ENCODE measurements at places on chromosomes 2 and 18.

GRCh38 chr2:61238219-61239012 is 76.4 kb downstream of the C2orf74 start:
- DNase-seq = no peak

DNA sequence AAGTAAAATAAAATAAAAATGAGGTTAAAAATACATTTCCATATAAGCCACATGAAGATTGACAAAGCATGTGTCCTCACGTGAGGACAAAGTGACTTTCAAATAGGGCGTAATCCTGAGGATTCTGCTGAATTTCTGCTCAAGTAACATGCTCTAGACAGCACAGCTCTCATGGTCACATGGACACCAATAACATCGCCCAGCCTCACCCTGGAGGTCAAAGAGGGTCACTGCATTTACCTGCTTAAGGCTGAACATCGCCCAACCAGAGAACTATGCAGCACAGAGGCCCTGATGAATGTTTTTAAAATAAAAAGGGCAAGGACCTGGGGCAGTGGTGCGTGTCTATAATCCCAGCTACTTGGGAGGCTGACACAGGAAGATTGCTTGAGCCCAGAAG is 30.2 kb downstream of the TGFBRAP1 start:
- no peak for DNase-seq

- no peak for DNase-seq
Measured at GRCh38 chr2:20539133-20539719, 92.4 kb downstream of the RHOB start.

- no peak for DNase-seq
Measured at GRCh38 chr2:112572005-112572404, 12.4 kb upstream of the CHCHD5 start.

DNA sequence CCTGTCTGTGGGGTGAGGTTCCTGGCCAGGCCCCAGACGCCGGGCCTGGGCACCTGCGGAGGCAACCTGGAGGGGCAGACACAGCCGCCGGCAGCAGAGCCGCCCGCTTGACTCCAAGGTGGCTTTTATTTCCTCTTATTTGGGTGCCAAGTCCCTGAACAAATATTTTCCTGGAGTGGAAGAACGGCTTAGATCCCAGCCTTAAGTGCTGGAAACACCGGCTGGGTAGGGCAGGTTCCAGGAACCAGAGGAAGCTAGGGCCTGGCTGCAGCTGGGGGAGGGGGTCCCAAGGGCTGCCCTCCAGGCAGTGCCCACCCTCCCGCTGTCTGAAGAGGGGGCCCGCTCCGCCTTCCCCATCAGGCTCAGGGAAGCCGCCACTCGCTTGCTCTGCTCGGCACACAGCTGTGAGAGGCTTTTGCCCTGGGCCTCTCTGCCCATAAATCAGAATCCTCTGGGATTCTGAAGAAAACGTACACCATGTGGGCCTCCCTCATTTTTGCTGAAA is 28.2 kb downstream of the SDC1 start:
- no peak for DNase-seq

GRCh38 chr2:171084128-171084527 is 76.6 kb downstream of the TLK1 start:
- no peak for DNase-seq

- DNase-seq = no peak
Measured at GRCh38 chr2:151857650-151858049, 29.4 kb upstream of the ARL5A start.

DNA sequence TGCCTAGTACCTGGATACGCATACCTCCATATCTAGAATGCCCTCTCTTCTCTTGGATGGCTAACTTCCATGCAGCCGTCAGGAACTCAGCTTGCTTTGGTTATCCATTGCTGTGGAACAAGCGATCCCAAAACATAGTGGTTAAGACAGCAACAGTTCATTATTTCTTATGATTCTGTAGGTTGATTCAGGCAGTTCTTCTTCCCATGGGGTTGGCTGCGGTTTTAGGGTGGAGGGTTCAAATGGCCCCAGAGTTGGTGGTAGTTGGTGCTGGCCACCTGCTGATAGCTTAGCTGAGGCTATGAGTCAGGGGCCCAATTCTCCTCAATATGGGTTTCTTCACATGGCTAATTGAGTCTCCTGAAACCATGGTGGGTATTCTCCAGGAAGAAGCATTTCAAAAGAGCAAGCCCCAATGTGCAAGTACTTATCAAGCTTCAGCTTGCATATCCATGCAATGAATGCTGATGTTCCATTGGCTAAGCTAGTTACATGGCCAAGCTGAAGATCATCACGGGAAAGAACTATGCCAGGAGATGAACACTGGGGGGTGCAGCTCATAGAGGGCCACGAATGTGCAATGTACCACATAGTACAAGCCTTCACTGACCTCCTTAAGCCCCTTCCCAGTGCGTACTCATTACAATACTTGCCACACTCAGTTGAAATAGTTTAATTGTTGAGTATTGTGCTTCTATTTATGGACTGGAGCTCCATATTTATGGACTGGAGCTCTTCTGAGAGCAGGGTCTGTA is 10.0 kb upstream of the RHOB start:
- no peak for DNase-seq

DNA sequence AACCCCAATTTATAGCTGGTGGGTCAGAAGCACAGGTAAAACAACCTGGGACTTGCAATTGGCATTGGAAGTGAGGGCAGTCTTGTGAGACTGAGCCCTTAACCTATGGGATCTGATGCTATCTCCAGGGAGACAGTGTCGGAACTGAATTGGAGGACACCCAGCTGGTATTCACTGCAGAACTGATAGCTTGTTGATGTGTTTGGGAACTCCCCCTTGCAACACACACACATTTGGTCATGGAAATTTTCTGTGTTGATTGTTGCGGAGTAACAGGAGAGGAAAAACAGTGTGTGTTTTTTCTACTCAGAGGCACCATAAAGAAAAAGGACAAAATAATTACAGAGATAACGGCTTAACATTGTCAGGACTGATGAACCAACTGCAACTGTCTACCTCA is 16.1 kb downstream of the TPGS2 start:
- DNase-seq = no peak

GRCh38 chr18:24189007-24189528 is 50.2 kb downstream of the CABYR start:
- no peak for DNase-seq

DNA sequence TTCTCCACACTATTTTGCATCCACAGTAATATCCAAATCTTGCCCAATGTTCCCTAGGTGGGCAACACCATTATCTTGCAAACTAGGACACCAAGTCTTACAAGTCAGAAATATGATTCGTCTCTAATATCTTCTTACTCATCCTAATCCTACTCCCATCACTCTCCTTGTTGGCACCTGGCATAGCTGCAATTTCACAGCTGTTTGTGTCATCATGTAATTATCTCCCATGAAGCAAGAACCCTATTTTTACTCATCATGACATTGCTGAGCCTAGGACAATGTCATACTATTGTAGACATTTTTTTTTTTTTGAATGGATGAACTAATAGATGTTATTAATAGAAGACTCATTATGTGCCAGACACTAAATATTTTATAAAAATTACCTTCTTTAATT is 91.3 kb upstream of the CCDC141 start:
- DNase-seq = no peak

- no peak for DNase-seq
Measured at GRCh38 chr2:154623819-154624218, 74.7 kb upstream of the KCNJ3 start.

DNA sequence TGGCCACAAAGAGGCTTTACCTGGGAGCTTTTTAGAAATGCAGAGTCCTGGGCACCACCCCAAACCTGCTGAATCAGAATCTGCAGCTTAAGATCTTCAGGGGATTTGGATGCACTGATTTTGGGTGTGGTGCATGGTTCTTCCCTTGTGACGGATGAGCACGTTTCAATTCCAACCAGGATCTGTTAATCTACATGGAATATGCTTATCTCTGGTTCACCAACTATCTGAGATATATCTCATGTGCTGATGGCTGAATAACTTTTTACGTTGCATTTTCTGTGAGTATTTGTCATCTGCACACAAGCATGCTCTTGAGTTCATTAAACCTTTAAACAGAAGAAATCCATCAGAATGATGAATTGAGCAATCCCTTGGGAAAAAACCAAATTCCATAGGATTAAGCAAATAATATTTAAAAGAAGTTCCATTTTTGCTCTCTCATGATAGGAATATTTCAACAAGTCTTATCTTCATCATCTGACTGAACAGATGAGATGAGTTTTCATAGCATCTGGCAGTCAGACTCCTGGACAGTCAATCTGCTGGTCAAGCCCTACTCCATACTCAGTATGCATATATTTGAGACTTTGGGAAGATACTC is 120.6 kb downstream of the PLB1 start:
- DNase-seq = no peak

DNA sequence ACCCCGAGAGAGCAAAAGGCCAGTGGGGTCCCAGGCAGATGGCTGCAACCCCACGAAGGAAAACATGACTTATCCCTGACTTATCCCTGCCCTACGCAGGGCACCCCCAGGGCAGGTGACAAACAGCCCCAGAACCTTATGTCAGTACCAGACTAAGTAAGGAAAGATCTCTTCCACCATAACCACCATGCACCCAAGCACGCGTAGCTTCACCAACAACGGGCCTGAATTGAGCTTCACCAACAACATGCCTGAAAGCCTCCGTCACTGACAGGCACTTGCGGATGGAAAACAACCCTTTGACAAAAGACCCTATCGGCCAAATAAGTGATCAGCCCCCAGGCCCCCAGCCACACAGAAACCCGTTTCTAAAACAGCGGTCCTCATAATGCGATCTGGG is 34.1 kb downstream of the HDAC4 start:
- DNase-seq = no peak

- no peak for DNase-seq
Measured at GRCh38 chr2:75466708-75467311, 93.9 kb downstream of the EVA1A start.

GRCh38 chr2:64982932-64983331 is 6.3 kb upstream of the SLC1A4 start:
- no peak for DNase-seq

DNA sequence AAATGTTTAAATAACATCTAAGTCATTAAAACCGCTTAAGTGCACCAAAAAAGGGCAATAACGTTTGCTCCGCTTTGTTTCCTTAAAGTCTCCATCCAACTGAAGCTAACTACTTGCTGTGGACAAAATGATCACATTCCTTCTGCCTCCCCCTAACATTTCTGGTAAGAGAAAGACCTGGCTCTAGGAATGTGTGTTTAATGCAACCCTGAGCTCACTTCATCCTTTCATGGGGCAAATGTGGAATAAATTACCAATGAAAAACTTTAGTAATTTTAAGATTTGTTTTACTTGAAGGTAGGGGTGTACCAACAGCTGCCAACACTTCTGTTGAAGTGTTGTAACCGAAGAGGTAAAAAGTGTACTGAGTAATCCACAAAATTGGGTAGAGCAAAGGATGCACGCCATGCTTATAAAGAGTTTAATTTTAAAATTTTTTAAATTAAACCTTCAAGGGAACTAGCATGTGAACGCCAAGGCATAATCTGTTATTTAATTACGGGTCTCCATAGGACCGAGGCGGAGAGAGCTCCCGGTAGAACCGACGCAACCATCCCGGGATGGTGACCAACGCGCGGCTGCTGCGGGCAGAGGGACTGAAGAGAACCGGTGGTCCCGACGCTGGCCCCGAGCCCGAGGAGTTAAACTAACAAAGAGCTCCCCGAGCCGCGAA is 1.1 kb downstream of the HNRNPLL start:
- DNase-seq = no peak

DNA sequence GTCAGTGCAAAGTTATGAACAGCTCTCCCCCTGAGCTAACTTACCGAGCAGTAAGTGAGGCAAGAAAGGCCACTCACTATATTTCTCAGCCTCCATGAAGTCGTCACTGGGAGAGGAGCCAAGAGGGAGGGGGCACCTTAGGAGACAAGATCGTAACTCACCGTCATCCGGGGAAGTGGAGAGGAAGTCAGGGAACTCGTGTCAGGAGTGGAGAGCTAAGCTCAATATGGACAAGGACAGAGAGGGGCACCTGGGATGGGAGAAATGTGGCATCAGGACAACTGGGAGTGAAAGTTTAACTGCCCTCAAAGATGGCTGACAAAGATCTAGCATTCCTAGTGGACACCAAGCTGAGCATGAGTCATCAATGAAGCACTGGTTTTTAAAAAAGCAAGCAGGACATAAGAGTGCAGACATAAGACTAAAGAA is 37.1 kb downstream of the BCL11A start:
- no peak for DNase-seq

GRCh38 chr18:5414546-5414945 is 119.0 kb upstream of the ZBTB14 start:
- DNase-seq = no peak

DNA sequence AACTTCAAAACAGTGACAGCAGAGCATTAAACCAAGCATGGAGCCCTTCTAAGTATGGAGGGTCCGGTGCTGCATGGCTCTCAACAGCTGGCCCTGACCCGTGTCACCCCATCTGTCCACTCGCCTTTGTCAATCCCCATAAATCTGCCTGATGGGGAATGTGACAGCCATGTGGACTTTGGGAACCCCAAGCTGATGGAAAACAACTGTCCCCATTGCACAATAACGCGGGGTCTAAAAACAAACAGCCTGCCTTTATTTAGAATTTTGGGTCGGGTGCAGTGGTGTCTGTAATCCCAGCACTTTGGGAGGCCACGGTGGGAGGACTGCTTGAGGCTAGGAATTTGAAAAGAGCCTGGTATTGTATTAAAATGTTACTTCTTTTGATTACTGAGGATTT is 17.1 kb upstream of the THADA start:
- no peak for DNase-seq

Data from Right ventricle myocardium superior (tissue), 1 donor.